Head of caudate nucleus (tissue), 42 donors: ENCODE measurements at places on chromosomes 7 and 10.

DNA sequence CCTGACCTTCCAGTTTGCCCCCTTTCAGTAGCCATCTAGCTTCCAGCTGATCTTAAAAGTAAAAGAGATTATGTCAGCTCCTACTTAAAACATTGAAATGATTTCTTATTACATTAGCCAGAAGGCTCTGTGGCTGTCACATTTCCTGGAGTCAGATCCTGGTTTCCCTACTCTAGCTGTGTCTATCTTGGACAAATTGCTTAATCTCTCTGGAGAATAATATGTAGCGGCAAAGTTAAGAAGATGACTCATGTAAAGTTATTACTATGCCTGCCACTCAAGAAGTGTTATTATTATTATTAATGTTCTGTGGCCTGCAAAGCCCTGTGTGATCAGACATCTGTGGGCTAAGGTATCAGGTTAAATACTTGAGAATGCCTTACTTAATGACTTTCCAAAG, 107.2 kb downstream of the RUNDC3B start:
- no peak for DNase-seq

DNA sequence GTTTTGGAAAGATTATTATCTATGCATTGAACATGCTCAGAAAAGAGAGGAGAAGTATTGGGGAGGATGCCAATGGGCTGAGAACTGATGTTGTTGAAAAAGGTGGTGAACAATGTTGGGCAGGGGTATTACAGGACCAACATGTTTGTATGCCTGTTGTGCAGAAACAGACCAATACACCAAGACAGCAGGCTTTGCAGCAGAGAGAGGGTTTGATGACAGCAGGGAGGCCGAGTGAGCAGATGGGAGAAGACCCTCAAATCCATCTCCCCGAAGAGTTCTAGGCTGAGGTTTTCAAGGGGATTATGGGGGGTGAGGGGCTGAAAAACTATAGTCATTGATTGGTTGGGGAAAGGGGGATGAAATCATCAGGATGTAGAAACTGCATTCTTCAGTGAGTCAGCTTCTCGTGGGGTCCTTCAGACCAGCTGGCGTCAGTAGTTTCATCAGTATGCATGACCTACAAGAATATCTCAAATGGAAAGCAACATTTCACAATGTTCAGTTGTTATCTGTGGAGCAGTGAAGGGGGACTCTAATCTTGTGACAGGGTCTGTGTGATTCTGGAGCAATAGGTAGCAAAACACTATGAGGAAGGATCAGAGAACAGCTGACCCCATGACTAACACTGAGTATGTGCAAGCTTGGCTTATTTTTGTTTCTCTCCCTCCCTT, 167.8 kb downstream of the BAMBI start:
- no peak for DNase-seq

- no peak for DNase-seq
These were observed 40.0 kb upstream of the KMT2E start for GRCh38 chr7:104973909-104974415.

DNA sequence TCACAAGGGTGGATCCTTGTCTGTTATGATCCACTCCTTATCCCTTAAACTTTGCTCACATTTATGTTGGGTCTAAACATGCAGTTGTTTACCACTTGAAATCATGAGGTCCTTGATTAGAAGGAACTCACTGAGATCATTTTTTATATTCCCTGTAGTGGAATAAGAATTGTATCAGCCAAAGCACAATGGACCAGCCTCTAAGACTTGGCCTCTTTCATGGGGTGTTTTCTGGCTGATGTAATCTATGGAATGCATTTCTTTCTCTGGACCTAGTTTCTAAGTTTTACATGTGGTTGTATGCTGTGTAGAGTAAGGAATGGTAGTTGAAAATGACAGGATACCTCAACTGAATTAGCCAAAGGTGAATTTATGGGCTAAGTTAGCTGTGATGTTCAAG, 376.6 kb downstream of the SORCS3 start:
- DNase-seq: no peak

GRCh38 chr7:158396982-158397862, 190.4 kb downstream of the PTPRN2 start:
- no peak for DNase-seq

DNA sequence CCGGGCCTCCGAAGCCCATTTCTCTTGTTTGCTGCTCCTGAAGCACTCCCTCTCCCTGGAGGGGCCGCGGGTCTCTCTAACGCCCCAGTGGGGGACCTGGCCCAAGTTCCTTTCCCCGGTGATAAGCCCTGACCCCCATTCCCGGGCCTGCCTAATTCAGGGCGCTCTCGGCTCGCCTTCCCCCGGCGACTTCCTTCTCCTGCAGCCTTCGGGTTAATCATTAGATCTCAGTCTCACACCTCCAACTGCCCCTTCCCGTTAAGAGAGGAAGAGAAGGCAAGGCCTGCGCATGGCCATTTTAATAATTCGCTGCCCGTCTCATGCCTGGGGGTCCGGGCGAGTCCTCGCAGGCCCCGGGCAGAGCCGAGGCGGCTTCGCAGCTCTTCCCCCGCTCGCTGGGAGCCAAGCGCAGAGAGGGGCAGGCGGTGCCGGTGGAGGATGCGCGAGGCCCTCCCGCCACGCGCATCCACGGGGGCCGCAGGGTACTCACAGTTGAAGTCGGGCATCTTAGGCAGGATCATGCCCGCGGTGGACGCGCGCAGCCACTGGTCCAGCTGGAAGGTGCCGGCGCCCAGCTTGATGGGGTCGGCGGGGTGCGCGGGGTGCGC, 1.2 kb downstream of the MNX1 start:
- DNase-seq: no peak

DNA sequence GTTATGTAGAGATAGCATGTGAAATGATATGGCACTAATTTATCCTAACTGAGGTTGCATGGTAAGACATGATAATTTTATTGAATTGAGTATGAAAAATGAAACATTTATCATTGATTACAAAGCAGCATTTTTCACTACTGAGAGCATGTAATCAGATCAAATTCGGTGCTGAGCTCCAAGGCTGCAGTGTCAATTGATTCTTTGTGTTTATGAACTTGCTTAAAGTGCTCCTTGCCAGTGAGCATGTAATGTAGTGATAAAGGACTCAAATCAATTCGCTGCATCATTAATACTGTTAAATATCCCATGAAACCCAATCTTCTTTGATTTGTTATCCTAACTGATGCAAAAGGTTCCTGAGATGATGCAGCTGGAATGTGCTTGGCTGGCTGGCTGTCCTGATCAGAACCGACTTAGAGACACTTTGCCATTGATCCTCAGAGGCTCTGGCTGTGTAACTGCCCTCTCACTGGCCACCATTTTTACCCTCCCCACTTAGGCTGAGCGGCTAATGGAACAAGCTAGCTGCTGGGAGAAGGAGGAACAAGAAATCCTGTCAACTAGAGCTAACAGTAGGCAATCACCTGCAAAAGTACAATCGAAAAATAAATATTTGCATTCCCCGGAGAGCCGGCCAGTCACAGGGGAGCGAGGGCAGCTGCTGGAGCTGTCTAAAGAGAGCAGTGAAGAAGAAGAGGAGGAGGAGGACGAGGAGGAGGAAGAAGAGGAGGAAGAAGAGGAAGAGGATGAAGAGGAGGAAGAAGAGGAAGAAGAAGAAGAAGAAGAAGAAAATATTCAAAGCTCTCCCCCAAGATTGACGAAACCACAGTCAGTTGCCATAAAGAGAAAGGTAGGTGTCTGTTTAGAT, 89.8 kb upstream of the SAMD8 start:
- DNase-seq: no peak

DNA sequence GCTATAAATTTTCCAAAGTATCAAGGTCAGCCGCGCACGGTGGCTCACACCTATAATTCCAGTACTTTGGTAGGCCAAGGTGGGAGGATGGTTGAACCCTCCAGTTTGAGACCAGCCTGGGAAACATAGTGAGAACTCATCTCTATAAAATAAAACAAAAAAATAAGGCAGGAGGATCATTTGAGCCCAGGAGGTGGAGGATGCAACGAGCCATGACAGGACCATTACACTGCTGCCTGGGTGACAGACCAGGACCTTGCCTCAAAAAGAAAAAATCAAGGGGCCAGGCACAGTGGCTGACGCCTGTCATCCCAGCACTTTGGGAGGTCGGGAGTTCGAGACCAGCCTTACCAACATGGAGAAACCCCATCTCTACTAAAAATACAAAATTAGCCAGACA, 60.3 kb downstream of the ABI1 start:
- no peak for DNase-seq

DNA sequence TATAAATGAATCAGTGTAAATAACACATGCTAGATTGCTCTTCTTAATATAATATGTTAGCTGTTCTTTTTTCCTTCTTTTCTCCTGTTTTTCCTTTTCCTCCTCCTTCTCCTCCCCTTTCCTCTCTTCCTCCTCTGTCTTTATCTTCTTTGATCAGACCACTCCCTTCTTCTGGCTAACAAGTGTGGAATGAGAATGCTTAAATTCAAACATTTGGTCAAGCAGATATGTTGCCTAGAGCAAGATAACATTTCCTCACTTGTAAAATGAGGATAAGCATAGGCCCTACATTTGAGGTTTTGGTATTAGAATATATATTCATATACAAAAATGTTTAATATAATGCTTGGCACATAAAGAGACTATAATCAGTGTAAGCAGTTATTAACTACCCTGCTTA, 299.1 kb downstream of the PCDH15 start:
- no peak for DNase-seq

DNA sequence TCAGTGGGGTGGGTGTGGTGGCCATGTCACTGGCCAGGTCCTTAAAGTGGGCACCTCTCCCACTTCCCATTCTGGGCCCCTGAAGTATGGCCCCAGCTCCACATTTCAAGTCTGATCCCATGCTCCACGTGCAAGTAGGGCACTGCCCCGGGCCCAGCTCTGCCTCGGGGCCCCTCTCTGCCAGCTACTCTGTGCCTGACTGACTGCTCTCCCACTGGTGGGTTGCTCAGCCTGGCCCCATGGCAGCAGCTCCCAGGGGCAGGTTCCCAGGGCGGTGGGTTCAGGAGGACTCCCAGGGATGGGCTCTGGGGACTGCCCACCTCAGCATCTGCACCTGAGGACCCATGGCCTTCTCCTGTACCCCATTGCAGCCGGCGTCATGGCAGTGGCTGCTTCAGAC, 110.2 kb upstream of the FAM180A start:
- no peak for DNase-seq

DNA sequence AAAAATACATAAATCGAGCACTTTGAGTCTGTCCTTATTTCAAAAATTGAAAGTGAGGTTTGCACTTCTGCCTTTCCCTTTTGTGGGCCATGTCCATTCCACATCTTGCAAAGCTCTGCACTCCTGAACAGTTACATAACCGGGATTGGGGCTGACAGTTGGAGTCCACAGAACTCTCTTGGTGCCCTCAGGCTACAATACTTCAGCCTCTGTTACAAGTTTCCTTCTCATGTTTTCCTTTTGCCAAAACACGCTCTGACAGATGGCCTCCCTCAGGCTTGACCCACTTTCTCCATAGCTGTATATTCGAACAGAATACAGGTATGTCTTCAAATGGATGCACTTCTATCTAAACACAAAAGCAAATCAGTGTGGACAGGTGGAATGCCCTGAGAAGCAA, 335.9 kb downstream of the WDR37 start:
- DNase-seq: no peak

GRCh38 chr7:27083646-27084045, 12.2 kb downstream of the HOXA1 start:
- DNase-seq: no peak

DNA sequence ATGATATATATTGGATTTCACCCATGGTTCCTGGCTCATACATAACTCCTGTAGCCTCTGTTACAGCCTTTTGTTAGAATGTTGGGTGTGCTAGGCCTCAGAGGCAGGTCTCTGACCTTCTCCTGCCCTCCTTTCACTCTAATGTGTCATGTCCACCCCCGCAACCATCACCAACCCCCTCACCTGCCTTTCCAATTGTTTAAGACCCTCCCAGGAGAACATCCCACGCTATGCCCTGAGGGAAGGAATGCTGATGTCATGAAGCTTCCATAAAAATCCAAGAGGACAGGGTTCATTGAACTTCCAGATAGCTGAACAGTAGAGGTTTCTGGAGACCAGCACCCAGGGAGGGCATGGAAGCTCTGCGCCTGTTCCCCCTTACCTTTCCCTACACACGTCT, 30.8 kb upstream of the C10orf67 start:
- DNase-seq: peak; percentile 55

DNA sequence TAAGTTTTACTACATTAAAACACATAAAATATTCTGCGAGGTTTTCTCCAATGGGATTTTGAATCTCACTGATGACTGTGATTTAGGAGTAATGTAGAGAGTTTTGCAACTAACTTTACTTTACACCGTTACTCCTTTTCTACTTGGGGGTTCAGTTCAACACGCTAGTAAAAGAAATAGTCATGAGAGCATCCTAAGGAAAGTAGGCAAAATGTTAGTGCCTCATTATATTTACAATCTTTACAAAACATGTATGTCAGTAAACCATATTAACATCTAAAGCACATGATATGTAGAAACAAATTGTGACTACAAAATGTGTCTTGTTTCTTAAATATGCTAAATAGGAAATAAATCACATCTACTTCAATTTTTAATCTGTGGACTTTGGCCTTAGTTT, 6.0 kb downstream of the MEOX2 start:
- DNase-seq: no peak

GRCh38 chr10:133122171-133122935, 34.6 kb downstream of the ADGRA1 start:
- DNase-seq: no peak

DNA sequence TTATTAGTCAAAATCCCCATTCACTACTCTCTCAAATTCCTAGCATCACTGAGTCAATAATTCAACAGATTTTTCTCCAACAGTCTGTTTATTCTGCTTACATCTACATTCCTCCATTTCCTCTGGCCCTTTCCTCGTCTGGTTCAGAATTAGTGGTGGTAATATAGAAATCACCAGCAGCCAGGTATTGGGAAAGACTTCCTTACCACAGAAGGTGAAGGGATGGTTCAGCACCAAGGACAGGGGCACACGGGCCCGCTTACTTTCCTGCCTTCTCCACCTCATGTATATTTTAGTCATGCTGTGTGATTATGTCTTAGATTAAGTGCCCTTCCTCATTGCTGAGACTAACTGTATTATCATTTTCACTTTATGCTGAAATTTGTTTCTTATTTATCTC, 70.4 kb upstream of the APBB1IP start:
- DNase-seq: no peak

DNA sequence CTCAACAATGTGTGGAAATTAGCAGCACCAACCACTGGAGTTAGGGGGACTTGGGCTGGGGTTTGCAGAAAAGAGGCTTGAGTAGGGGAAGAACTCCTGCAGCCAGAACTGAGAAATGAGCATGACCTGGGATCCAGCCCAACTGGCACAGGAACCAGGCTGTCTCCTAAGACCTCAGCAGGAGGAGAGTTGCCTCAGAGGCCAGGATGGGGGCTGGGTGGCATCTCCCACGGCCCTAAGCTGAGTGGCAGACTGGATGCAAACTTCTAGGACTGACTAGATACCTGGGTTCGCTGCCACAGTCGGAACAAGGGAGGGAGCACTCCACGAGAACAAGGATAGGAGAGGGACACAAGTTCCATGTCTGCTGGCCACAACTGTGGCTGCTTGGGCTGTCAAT, 62.6 kb downstream of the RNF32 start:
- no peak for DNase-seq

DNA sequence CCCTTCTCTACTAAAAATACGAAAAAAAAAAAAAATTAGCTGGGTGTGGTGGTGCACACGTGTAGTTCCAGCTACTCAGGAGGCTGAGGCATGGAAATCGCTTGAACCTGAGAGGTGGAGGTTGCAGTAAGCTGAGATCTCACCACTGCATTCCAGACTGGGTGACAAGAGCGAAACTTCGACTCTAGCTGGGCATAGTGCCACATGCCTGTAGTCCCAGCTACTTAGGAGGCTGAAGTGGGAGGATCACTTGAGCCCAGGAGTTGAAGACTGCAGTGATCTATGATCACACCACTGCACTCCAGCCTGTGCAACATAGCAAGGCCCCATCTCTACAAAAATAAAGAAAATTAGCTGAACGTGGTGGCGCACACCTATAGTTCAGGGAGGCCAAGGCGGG, 1.2 kb upstream of the SPACDR start:
- DNase-seq: no peak
